ENCODE measurements at places on chromosomes 7 and 10.

GRCh38 chr10:84398696-84399095 is 70.3 kb downstream of the CCSER2 start:
- DNase-seq, result no peak

GRCh38 chr10:44946205-44946604 is 13.4 kb upstream of the RASSF4 start:
- DNase-seq, result no peak

DNA sequence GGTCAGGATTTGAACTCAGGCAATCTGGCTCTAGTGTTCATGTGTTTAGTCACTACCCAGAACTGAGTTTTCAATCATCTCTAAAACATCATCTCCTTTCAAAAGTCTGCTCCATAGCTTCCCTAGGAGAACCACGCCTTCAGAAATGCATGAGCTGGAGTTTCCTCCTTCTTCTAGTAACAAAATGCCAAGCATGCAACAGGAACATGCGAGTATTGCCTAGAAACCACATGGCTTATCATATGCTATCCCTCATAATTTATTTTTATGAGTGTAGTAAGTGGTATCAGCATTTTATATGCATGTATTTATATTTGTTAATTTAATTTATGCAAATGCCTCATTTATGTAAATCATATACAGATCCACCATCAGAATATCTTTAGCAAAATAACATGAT is 170.9 kb downstream of the RAB11FIP2 start:
- DNase-seq, result no peak

- no peak for DNase-seq
Observed at GRCh38 chr10:60737242-60737641, 41.0 kb upstream of the CDK1 start.
